ENCODE measurements at places on chromosomes 13 and 19.

- DNase-seq, result no peak
These were observed 1342.7 kb downstream of the UQCRFS1 start for GRCh38 chr19:27870293-27870692.

GRCh38 chr19:39759457-39760184 is 19.0 kb upstream of the LEUTX start:
- no peak for DNase-seq

- DNase-seq, result no peak
These were observed 48.0 kb upstream of the ADGRE5 start for GRCh38 chr19:14333101-14333871.

GRCh38 chr19:28715157-28715556 is 497.8 kb downstream of the UQCRFS1 start:
- no peak for DNase-seq

DNA sequence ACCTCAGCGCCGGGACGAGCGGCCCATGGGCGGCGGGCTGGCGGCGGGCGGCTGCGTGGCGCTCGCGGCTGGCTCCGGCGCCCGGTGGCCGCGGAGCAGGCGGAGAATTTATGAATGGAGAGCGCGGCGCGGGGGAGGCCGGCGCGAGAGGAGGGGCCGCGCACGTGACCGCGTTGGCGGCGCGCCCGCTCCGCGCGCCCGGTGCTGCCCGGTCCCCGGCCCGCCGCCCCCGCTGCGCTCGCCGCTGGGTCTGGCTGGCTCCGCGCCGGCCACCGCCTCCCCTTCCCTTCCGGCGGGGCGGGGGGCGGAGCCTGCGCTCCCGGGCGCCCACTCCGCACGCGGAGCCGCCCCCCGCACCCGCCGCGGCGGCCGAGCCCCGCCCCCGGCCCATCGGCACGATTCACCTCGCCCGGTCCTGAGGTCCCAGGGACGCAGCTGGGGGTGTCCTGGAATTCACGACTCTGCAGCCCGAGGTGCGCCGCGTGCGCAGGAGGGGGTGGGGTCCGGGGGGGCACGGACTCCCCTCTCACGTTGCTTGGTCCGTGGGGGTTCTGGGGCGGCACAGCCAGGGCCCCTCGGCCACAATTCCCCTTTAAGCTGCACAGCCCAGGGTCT is at the start of gene CBARP:
CBARP (minus strand) TSS at position 252 of the 615 bp plus-strand sequence. CDS start 1,905 bp downstream, outside the sequence.
- no peak for DNase-seq

DNA sequence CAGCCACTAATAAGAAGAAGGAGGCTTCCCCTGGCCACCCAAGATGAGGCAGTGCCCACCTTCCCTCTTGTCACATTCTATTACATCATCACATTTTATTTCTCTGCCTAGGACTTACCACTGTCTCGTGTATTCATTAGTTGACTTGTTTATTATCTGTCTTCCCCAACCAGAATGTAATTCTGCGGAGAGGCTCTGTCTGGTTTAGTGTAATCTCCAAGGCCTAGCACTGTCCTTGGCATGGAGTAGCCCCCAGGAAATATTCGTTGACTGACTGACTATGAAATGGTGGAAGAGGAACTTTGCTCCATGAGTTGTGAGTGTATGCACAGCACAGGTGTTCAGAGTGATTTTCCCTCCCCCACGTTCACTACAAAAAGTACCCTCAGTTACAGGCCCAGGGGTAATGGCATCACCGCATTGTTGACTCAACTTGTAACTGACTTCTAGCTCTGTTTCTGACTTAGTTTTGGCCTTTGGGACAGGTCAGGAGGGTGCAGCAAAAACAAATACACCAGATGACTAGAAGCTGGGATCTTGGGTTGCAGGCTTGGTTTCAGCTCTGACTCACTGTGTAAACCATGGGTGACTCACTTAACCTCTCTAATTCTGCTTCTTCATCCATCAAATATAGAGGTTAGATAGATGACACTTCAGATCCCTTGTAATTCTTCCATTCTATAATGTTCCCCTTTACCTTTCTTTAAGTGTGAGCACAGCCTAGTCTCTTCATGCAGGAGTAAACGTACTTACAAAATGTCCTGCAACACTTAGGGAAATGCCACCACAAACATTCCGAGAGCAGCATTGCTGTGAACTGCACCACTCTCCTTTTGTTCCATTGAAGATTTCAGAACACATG is 229.7 kb downstream of the KCNRG start:
- DNase-seq, result no peak

GRCh38 chr13:112079696-112080095 is 12.7 kb downstream of the SOX1 start:
- no peak for DNase-seq

DNA sequence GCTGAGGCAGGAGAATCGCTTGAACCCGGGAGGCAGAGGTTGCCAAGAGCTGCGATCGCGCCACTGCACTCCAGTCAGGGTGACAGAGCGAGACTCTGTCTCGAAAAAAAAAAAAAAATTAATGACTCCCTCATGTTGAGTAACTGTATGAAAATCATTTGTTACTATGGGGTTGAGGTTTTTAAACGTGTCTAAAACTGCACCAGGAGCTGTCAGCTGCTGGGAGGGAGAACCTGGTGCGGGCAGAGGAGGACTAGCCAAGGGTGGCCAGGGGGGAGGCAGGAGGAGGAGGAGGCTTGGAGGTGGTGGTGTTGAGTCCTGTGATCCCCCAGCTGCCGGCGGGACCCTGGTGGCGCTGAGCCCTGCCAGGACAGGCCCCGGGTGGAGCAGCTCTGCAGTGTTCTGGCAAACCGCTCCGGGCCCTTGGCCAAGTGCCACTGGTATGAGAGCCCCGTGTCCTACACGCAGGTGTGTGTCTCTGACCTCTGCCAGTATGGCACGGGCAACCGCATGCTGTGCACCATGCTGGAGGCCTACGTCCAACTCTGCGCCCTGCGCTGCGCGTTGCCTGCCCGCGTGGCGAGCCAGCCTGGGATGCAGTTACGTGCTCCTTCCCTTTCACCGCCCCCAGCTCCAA is 17.1 kb upstream of the FXYD3 start:
- DNase-seq, result no peak

DNA sequence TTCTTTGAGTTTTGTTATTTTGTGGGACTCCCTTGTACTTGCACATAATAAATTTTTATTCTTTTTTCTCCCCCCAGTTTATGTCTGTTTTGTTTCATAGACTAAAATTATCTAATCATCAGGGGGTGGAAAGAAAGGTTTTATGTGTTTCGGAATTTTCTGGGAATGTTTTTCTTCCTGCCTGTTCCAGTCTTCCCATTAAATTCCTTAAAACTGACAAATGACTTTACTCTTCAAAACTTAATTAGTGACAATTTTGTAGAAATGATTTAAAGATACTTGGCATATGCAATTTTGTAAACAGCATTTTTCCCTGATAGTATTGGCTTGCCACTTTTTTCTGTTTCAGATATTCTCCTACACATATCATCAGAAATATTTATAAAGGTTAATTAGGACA is 1813.4 kb downstream of the PCDH9 start:
- no peak for DNase-seq

DNA sequence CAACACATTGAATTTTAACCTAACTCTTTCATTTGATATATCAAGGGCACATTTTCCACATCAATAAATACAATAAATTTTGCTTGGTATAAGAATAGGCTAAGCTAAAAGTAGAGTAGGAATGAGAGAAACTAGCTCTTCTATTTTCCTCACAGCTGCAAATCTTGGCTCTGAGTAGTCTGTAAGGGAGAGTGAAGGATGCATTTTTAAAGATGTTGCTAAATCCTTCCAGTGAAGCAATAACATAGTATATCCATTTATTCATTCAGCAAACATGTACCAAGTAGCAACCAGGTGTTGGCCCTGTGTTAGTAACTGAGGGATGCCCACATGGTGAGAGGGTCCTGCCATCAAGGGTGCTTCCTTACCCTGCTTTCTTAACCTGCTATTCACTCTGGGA is 799.9 kb downstream of the PCDH9 start:
- no peak for DNase-seq

GRCh38 chr13:26557393-26558073 is at the start of gene WASF3:
WASF3 (plus strand) TSS chr13:26557683; CDS start chr13:26642271, 84,588 bp downstream.
- DNase-seq, result no peak

GRCh38 chr19:28500982-28501630 is 711.8 kb downstream of the UQCRFS1 start:
- DNase-seq, result no peak

DNA sequence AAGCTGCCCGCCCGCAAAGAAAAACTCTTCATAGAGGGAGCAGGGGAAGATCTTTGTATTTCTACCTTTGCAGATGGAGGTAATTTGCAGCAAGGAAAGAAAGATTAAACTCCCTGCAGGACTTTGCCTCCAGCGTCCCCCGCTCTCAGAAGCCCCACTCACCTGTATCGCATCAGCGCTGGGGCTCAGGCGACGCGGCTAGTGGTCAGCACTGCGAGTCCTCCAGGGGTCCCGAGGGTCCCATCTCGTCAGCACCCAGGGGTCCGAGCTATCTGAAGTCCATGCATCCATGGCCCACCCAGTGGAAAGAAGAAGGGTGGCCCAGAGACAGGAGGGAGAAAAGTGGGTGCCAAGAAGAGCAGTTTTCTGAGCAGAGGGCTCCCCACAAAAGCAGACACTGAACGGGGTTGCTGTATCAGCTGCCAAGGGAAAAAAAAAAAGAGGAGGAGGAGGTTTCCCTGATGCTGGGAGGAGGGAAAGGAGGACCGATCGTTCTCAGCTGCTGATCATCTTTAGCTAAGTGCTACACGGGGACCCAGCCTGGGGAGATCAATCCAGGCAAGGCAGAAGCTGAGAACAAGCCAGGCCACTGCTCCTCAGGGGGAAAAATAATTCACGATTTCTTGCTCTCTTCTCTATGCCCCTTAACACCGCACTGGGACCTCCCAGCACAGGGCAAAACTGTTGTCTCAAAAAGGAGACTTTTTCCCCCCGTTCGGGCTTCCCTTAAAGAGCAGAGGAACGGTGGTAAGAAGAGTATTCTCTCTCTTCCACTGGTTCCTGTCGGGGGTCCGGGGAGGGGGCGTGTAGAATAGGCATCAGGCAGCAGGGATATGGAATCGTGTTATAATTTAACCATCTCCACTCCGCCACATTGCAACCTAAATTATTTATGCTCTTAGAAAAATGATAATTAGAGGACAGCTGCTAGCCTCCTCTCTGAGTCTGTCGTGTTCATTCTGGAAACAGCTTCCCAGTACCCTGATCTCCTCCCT is 117.7 kb upstream of the CACNA1A start:
- DNase-seq, result no peak

DNA sequence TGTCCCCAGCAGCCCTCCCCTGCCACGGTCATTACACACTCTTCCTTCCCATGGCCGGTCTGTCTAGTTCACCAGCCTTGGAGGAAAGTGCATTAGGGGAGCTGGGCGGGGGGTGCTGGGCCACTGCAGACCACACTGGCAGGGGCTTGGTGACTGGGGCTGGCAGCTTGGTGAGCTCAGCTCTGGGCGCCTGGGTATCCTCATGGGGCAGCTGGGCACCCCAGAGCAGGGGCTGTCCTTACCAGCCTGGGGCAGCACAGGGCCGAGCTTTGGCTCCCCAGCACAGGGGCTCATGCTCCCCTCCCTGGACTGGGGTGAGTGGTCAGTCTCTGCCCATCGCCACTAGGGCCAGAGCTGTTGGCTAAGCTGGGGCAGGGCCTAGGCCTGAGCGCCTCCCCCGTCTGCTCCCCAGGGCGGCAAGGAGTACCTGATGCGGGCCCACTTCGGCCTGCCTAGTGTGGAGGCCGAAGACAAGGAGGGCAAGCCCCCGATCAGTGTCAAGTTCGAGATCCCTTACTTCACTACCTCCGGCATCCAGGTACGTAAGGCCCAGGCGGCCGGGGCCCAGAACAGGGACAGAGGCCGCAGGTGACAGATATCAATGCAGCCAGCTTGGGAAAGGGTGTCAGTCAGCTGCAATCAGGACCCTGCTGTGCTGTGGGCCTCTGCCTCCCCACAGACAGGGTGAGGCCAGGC is 35.5 kb downstream of the AP1M1 start:
- DNase-seq, result no peak

DNA sequence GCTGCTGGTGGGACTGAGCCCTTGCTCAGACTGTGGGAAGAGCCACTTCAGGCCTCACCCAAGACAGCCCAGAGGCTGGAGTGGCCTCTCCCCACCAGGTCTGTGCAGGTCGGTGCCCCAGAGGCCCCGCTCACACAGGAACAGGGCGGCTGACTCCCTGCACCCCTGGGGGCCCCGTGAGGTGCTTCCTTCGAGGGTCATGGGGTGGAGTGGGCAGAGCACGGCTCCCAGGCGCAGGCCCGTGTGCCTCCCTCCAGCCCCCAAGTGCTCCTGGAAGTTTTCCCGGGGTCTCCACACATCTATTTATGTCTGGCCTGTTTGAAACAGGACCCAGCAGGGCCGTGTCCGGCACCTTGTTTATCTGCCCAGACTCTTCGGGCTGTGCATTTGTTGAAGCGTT is 9.5 kb upstream of the TMEM255B start:
- DNase-seq, result no peak

- DNase-seq, result no peak
These were observed 108.3 kb upstream of the FRY start for GRCh38 chr13:31923134-31923763.

- no peak for DNase-seq
These were observed 10.5 kb downstream of the XRCC1 start for GRCh38 chr19:43564800-43565199.

- DNase-seq, result no peak
These were observed 34.4 kb downstream of the STARD13 start for GRCh38 chr13:33251131-33251661.

GRCh38 chr13:42039457-42039945 is 8.9 kb upstream of the DGKH start:
- no peak for DNase-seq

GRCh38 chr19:46442808-46443450 is 14.2 kb upstream of the PNMA8C start:
- DNase-seq, result no peak

- DNase-seq, result no peak
These were observed 1.9 kb downstream of the RRAS start for GRCh38 chr19:49637821-49638738.

GRCh38 chr19:18756896-18757295 is 34.2 kb downstream of the COMP start:
- DNase-seq, result no peak

DNA sequence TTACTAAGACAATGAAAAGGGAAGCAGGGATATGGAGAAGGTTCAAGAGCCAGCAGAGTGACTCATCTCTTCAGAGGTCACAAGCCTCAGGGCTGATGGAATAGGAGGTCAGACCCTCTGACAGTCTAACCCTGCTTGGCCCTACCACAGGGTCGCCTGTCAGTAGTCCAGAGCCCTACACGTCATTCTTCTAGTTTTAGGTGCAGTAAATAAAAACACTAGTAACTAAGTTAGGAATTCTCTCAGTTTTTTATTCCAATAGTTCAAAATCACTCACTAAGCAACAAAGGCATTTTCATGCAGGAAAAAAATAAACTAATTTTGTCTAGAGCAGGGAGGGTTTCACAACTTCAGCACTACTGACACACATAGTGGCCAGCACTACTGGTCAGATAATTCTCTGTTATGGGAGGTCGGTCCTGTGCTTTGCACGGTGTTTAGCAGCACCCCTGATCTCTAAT is 27.2 kb downstream of the FOXO1 start:
- DNase-seq, result no peak

GRCh38 chr19:48714759-48715675 is 4.5 kb downstream of the MAMSTR start:
- no peak for DNase-seq

GRCh38 chr19:56086671-56087430 is 34.2 kb downstream of the ZNF787 start:
- no peak for DNase-seq

Data from activated T-helper 1 cell treated with anti-CD3 and anti-CD28 coated beads, Interleukin-2, amount 50 U/mL, for 16 hours (primary cell).